NCI-H187 treated with DMSO at 0.1 percent for 48 hours (cell line): ENCODE measurements at places on chromosomes 6 and 20.
A peak's percentile ranks its signal among the peaks of the same experiment; 100 is the strongest.

DNA sequence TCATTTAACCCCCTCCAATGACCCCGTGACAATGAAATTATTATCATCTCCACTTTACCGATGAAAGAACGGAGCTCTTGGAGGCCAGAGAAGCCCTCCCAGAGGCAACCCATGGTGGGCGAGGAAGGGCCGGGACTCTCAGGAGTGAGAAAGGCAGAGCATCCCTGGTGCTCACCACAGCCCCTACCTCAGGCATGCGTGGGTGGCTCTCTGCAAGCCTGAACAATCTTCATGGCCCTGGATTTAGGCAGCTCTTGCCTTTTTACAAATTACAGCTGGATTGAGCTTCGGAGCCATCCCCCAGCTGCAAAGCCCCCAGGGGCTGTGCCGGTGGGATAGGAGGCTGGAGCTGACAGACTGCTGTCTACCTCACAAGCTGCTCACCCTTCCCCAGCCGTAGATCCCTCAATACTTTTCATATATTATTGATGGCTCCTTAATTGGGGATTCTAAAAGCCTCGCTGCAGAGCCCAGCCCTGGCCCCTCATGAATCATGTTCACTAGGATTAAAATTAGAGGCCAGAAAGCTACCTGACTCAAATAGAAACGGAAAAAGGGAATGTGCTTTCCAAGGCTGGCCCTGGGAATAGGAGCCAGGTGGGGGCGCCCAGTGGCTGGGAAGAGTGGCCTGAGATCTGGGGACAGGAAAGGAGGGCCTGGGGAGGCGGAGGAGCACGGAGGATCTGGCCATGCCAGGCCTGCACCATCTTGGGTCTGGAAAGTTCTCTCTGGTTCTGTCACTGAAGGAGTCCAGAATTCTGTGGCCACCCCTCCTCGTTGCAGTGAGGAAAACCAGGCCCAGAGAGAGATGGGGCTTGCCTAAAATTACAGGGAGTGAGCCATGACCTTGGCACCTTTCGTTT is 29.1 kb downstream of the CPNE5 start:
- DNase-seq = no peak

DNA sequence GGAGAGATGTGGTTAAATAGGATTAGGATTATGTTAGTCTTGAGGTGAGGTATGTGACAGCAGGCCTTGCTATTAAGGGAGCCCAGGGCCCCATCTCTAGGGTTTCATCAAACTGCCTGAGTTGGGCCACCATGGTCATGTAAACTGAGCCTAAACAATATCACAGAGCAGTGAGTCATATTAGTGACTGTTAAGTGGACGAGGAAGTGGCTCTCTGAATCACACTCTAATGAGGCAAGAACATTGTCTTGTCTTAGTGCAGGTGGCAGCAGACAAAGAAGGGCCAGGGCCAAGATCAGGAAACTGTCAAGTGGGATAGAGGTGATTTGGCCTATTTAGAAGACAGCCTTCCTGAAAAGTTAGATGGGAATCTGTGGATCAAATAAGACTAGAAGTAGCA is 23.1 kb downstream of the ENPP3 start:
- no peak for DNase-seq

- no peak for DNase-seq
Measured at GRCh38 chr6:168039301-168039700, 39.7 kb downstream of the FRMD1 start.

- no peak for DNase-seq
Measured at GRCh38 chr6:132725471-132725870, 11.6 kb upstream of the VNN1 start.

DNA sequence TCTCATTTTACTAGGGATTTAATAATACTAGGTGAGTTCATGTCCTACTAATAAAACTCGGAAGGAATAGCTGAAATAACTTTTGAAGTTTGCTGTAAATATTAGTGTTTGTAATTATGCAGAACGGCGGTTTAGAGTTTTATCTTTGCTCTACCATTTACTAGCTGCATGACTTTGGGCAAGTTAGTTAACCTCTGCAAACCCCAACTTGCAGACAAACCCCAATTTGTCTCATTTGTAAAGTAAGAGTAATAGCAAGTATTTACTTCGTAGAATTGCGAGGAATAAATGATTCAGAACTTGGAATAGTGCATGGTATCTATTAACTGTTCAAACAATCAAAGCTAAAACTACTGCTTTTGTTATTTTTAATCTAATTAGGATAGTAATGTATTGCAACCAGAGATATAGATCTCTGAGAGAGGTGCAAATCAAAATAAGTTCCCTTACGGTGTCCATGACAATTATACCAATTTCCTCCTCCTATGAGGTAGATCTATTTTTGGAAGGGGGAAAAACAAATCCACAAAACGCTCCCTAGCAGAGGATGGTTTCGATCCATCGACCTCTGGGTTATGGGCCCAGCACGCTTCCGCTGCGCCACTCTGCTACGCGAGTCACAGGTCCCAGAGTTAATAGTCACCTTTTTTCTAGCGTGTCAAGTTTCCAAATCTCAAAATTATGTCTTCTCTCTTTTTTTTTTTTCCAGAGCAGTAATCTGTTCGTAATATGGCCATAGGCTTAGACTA is 35.1 kb upstream of the BTN3A2 start:
- no peak for DNase-seq

DNA sequence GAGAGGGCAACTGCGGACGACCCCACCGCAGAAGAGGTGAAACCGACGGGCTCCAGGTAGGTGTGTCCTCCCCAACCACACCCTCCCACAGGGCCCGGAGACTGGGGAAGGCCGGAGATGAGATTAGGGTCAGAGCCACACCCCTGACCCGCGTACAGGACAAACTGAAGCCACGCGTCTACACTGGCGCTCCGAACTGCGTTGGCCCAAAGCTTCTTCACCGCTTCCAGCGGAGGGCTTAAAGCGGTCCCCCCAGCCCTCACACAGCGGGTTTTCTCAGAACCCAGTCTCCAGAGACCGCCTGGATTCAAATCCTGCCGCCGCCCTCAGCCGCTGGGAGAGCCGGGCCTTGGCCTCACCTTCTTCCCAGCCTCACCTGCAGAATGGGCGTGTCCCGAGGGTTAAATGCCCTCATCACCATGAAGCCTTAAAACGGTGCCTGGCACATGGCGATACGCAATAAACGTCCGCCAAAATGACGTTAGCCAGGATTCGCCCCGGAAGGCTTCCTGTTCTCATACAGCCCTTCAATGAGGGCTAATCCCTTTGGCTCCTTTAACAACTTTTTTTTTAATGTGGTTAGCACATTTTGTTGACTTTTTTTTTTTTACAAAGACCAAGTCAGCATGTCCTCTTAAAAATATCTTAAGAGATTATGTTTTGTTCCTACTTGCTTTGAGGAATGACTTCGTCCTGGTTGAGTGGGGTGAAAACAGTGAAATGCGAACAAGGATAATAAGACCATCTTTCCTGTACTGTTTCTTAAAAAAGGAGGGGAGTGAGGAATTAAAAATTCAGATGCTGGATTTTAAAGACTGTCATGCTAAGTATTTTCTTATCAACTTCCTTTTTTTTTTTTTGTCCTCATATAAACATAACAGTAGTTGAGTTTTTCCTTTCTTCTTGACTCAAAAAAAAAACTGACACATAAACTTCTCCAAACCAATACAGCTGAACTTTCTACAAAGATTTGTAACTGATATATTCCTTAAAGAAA is 15.1 kb upstream of the ZNF217 start:
- no peak for DNase-seq

DNA sequence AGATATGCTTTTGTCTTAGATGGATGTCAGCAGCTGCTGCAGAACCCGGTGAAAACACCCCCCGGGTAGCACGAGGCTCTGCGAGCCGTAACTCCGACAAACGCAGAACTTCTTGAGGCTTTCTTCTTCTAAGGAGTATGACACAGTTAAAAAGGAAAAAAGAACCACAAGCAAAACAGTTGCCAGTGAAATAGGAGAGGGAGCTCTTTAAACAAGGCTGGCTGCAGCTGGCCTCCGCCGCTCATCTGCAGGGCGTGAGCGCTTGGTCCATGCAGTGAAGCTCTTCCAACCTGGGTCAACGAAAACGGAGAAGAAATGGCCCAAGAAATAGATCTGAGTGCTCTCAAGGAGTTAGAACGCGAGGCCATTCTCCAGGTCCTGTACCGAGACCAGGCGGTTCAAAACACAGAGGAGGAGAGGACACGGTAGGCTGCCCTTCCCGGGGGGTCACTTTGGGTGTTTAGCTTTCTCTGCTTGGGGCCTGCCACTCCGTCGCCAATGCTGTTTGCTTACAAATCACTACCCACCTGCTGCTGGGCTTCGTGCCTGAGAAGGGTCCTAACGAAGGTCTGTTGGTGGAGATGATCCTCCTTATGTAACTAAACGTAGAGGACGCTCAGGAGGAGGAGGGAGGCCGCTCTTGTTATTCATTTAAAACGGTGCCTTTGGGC is 13.2 kb downstream of the SYTL3 start:
- peak; percentile 73 for DNase-seq

- DNase-seq = no peak
Measured at GRCh38 chr6:79250107-79250514, 15.6 kb upstream of the HMGN3 start.

GRCh38 chr20:971346-971745 is 30.8 kb downstream of the RSPO4 start:
- no peak for DNase-seq

- peak; percentile 16 for DNase-seq
Measured at GRCh38 chr20:52941808-52942207, 30.4 kb upstream of the TSHZ2 start.

DNA sequence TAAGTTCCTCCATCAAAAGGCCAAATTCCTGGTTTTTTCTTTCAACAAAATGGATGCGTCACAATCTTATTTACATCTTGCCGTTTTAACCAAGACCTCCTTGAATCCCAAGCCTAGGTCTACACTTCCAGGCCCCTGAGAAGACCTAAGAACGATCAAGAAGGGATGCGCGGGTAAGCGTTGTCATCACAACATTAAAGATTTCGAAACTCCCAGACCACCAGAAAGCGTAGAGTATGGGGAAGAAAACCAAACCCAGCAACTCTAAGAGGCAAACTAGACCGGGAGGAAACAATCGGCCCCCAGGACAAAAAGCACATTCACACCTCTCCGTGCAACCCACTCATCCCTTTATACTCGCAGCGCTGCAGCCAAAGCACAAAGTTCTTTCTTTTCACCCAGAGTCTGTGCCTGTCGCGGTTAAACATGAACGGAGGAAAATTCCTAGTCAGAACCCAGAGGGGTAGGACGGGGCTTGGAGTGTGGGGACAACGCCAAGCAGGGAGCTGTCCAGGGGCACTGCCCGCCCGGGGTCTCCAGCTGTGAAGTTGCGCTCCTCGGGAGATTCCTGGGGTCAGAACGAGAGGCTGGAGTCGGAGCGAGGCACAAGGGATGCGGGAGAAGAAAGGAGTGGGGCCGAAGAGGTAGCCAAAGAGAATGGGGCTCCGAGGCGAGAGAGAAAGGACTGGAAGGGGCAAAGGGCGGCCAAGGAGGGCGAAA is 725 bp downstream of the OSER1 start:
- DNase-seq = no peak

- DNase-seq = no peak
Measured at GRCh38 chr20:56978475-56978874, 288.0 kb downstream of the BMP7 start.

DNA sequence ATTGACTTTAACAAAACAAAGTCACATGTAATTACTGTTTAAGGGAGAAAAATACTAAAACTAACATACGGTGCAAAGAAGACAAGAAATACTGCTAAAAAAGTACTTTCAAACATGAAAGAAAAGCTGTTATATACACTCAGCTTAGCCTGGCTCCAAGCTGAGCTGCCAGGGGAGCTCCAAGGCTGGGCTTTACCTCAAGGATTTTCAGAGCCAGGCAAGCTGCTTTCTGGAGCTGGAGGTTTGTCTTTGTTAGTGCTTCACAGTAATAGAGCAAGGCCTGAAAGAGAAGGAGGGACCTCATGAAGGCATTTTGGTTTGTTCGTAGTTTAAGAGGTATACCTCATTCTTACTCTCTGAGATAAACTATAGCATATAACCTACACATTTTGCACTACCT is 19.6 kb upstream of the ARMH2 start:
- DNase-seq = no peak

- no peak for DNase-seq
Measured at GRCh38 chr6:117136702-117137101, 128.7 kb upstream of the VGLL2 start.

DNA sequence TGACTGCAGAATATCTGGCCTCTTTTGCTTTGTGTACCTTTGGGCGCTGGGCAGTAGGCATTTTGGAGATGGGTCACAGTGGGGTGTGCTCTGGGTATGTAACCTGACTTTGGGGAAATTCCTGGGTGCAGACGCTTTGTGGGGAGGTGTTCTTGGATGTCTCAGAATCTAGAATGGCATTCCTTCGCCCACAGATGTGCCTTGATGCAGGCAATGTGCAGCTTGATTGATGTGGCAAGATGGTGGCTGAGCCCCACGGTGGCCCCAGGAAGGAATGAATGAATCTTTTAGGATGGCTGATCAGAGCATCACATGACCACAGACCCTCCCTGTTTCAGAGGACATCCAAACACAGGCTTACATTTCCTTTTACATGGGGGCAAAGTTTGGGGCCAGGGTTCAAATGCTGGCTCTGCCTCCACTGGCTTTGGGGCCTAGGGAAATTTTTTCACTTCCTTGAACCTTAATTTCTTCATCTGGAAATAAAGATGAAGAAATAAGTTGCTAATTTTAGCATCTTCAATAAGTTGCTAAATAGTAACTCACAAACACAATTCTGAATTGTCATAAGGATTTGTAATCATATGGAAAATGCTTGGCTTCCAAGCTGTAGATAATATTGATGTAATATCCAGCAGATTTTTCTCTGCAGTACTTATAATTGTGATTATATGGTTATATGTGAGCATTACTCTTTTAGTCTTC is 5.6 kb downstream of the PPP1R16B start:
- DNase-seq = no peak

GRCh38 chr20:2132461-2132901 is 30.9 kb downstream of the STK35 start:
- DNase-seq = no peak

- DNase-seq = no peak
Measured at GRCh38 chr6:34240329-34241248, 3.9 kb downstream of the HMGA1 start.

GRCh38 chr20:36368869-36369268 is 62.7 kb downstream of the DLGAP4 start:
- DNase-seq = no peak

GRCh38 chr6:118965371-118965770 is 30.4 kb upstream of the MCM9 start:
- no peak for DNase-seq

GRCh38 chr6:160634706-160635105 is 29.4 kb downstream of the LPA start:
- DNase-seq = no peak

GRCh38 chr20:60959971-60960370 is 292.1 kb upstream of the CDH4 start:
- no peak for DNase-seq

DNA sequence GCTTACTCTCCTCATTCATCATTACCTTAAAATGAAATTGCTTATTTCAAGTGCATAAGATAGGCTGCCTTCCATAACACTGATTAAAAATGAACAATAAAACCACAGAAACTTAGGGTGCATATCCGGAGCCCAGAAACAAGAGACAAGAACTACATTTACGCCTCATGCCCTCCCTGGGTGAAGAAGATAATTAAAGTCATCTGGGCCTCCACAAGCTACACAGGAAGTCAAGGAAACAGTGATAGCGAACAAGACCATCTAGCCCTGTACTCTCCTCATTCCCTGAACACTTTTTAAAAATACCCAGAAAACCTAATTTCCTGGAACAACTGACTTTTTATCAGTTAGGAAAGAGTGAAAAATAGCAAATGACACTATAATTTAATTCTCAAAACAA is 6.3 kb downstream of the SOD2 start:
- DNase-seq = no peak
